ENCODE measurements at places on chromosomes 2 and 18.

GRCh38 chr2:216578325-216578724 lies 54.9 kb upstream of the IGFBP2 start:
- no peak for DNase-seq

DNA sequence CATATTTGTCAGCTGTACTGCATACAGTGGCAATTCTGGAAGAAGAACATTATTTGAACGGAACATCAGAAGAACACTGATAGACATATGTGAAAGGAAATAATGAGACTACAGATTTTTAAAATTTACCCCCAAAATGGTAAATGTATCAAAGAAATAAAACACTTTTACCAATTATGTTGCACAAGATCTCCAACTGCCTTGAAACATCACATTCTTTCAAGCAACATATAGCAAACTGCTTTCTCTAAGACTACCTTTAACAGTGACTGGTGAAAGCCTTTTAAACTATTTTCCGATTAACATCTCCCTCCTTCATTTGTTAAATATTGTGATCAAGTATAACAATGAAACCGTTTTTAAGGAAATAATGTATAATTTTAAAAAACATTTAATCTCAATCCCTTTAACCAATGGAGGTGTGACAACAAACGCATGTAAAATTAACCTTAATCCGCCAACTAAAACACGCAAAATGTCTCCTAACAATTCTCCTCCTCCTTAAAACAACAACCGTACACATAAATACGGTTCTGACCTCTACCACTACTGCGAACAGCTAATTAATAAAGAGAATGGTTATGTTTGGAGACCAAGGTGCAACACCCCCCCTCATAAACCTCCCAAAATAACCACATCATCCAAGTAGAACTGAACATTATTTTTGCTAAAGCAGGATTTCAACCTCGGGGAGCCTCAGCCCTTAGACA lies 2.4 kb downstream of the FBXO11 start:
- DNase-seq = no peak

DNA sequence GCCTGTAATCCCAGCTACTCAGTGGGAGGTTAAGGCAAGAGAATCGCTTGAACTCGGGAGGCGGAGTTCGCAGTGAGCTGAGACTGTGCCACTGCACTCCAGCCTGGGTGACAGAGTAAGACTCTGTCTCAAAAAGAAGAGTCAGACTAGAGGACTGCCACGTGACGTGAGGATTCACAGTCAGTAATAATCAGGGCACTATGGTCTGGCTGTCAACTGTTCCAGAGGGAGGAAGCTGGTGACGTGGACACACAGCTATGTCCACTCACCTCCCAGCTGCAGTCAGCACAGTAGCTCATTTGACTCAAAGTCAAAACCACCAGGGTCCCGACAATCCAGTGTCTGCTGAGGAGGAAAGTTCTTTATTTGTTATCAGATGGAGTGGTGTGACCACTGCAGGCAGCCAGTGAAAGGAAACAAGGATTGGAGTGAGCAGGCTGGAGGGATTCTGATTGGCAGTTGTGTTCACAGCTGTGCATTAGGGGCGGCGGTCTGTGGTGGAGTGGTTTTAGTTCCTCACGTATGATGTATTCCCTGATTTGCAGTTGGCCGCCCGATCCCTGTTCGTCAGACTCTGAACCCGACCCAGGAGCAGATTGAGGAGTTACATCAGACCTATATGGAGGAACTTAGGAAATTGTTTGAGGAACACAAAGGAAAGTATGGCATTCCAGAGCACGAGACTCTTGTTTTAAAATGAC lies 37.9 kb downstream of the MOGAT1 start:
- DNase-seq = peak; percentile 18

DNA sequence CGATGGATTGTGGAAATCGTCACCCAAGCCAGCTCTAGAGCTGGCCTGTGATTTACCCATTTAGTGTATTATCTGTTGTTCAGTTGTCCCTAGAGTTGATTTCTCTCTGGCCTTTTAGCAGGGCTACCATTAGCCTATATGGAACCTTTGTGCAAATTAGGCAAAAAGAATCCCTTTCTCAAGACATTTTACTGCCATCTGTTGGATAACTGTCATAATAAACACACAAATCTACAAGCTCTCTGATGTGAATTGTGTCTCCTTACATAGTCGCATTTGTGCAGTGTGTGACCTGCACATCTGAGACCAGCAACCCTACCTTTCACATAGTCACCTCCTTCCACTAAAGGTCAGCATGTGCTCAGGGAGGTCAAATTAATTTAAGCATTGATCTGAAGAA lies 34.0 kb downstream of the LOXHD1 start:
- DNase-seq = no peak

GRCh38 chr2:158131483-158131912 lies 29.8 kb downstream of the UPP2 start:
- DNase-seq = no peak

- no peak for DNase-seq
These were observed 151.6 kb upstream of the TWIST2 start for GRCh38 chr2:238696331-238696730.

- DNase-seq = no peak
These were observed 91.0 kb upstream of the KCNH7 start for GRCh38 chr2:162929571-162929970.

DNA sequence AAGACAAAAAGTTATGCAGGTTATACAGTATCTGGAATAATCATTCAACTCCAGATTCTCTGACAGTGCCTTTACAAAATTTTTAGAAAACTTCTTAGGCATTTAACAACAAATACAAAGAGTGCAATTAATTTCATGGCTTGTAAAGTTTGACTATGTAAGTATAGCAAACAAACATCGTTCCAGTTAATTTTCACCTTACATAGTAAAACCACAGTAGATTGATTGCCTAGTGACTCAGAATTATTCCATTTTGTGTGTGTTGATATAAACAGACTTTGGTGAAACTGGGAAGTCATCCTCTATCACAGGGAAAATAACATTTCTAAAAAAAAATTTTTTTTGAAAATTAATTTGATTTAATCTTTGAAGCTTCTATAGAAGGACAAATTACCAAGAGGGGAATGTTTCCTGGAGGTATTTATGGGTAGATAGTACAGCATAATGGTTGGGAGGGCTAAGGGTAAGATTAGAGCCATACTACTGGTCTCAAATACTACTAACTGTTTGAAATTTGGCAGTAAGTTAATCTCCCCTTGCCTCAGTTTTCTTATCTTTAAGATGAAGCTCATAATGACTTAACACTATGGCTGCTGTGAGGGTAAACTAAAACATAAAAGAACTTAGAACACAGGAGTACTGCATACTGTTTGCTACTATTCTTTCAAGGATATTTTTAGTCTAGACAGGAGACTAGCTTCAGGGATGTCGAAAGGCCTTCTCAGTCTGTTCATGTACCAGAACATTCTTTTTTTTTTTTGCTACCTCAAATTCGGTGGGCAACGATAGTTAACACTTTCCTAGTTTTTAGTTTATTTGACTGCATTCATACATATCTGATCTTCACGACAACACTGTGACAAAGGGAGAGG lies 19.6 kb downstream of the NDUFAF7 start:
- DNase-seq = no peak

DNA sequence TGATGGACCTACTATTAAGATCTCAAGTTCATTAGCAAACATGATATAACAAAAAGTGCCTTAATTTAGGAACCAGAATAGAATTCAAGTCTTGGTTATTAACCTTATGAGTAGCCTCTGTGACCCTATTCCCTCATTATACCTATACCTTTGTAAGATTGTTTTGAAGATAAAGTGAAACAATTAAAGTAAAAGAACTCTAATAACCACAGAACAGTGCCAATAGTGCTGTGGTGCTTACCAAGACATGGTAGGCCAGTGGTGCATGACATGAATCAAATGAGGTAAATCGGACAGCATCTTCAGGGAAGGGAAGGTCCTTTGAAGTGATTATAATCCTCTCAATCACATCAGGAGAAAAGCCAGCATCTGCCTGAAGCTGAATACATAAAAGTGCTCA lies 36.4 kb downstream of the METTL4 start:
- DNase-seq = no peak

- no peak for DNase-seq
These were observed 177.1 kb upstream of the HDAC4 start for GRCh38 chr2:239577935-239578334.
